Skeletal muscle cell (primary cell): ENCODE measurements at places on chromosomes 12 and 14.

DNA sequence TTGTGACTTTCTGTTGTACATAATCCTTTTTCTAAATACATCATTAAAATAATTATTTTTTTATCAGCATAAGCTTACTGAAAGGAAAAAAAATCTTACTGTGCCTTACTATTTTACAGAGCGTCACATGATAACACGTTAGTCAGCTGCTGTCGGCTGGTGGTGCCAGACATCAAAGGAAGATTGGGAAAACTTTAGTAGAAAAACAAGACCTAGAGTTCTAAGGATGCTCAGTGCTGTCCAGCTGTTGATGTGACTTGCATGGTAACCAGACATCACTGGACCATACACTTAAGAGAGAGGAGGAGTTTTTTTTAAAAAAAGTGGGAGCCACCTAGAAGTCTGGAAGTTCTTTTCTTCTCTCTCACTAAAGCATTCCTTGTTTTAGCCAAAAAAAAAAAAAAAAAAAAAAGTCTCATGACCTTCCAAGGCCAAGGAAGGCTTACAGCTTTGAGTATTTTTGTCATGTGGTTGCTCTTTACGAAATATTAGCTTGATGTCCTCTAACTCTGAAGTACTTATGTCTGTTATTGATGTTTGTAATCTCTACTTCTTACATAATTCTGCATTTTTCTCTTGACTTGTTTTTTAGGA is 4.5 kb downstream of the RASSF8 start:
- no peak for DNase-seq

GRCh38 chr12:82225871-82226270 is 132.3 kb downstream of the CCDC59 start:
- DNase-seq, result no peak

DNA sequence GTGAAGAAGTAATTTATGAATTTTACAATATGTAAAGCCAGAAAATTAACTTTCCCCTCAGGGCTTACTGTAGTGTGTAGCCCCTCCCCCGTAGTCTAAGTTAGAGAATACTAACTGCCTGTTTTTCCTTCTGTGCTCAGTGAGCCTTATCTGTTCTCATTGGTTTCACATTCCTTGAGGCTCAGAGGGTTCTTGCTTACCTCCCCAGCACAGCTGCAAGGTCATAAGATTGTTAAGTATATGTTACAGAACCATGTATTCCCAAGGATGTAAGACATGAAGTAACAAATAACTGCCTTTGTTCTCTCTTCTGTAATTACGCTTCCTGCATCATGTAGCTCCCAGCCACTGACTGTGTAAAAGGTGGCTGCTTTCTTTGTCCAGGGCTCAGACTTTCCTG is 1351.1 kb downstream of the TMEM121 start:
- no peak for DNase-seq

GRCh38 chr14:56580221-56580711 is 668 bp downstream of the TMEM260 start:
- no peak for DNase-seq
